ENCODE measurements at places on chromosomes 13 and 19.

GRCh38 chr13:19862481-19863313 lies 752 bp downstream of the ZMYM5 start:
- no peak for DNase-seq

DNA sequence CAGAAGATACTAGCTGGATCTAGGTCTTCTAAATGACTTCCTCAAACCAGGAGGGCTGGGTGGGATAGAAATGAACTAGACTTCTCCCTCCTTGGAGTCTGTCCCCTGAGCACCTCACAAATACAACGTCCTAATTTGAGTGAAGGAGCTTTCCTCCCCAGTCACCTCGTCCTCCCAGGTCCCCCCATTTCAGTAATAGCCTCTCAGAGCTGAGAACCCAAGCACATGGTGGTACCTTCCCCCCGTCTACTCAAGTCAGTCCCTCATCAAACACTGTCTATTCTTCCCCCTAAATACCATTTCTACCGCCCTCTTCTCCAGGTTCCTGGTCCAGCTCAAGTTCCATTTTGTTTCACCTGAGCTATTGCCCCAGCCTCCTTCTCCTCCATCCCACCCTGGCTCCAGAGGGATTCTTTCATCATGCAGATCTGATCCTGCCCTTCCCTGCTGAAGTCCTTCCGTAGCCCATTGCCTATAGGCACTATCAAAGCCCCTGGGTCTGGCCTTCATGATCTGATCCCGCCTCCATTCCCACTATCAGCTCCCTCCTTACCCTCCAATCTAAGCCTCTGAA lies 5.3 kb upstream of the PRKCG start:
- no peak for DNase-seq

DNA sequence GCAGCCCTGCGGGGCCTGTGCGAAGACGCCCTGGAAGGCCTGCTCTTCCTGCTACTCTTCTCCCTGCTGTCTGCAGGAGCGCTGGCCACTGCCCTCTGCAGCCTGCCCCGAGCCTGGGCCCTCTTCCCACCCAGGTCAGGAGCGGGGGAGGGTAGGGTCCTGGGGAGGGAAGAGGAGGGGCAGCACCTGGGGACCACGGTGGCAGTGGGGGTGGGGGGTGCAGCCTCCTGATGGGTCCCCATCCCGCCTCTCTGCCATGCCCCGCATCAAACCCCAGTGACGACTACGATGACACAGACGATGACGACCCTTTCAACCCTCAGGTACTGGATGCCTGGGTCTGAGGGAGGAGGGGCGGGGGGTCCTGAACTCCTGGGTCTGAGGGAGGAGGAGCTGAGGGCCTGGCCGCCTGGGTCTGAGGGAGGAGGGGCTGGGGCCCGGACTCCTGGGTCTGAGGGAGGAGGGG lies 13.4 kb upstream of the LENG8 start:
- no peak for DNase-seq

DNA sequence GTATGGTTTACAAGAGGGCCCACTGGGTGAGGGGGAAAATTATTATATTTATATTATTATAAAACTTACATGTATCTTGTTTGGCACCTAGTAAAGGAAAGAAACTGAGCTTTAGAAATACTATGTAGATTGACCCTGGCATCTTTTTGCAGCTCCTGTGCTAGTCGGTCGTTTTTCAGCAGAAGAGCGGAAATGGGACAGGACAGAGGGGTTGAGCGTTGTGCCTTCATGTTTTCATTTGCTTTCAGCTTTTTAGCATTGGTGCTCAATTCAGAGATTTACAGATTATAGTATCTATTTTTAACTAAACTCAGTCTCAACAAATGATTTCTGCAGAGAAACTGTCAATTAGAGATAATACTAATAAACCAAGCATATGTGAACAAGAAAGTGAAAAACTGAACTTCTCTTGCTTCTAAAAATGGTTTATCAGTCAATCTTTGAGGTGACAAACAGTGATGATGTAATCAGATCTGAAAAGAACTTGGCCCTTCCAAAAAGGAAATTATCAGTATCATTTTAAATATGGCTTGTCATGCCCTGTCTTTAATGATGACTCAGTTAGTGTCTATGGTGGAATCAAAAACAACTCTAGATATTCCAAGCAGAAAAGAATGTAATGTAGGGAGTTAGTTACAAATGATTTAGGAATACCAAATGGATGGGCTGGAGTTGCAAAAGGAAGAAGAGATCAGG lies 56.9 kb upstream of the KCTD4 start:
- DNase-seq: no peak

- DNase-seq: no peak
These were observed 1390.6 kb downstream of the UQCRFS1 start for GRCh38 chr19:27822336-27822735.

- DNase-seq: no peak
These were observed 18.5 kb downstream of the SLC27A1 start for GRCh38 chr19:17488593-17489391.

DNA sequence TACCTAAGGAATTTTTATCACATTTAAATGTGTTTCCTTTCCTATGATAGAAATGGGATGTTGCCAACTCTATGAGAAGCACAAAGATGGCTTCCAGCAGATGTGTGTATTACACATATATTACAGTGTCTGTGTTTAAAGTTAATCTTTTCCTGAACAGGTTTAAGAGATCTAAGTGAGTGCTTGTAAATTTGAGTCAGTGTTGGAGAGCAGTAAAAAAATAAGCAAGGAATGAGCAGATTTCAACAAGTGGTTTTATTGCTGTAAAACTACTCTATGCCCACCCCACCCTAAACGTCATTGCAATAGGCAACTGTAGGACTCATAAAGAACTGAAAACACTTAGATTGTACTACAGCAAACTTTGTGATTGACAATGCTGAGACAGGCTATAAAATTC lies 248.7 kb downstream of the KLF5 start:
- DNase-seq: no peak

DNA sequence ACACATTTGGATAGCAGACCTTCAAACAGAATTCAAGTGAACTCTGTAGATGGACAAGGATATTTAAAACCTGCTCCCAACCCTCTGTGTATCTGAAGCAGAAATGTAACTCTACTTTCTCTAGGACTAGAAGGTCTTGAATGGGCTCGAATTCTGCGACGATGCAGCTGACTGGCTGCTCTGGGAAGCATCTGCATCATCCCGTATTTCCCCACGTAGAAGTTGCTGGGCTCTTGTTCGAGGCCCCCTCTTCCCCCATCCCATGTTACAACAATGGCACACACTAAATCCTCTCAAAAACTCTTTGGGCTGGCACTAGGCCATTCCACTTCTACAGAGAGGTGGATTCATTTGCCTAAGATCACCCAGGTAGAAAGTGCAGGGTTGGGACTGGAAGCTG lies 15.0 kb downstream of the C19orf81 start:
- no peak for DNase-seq

DNA sequence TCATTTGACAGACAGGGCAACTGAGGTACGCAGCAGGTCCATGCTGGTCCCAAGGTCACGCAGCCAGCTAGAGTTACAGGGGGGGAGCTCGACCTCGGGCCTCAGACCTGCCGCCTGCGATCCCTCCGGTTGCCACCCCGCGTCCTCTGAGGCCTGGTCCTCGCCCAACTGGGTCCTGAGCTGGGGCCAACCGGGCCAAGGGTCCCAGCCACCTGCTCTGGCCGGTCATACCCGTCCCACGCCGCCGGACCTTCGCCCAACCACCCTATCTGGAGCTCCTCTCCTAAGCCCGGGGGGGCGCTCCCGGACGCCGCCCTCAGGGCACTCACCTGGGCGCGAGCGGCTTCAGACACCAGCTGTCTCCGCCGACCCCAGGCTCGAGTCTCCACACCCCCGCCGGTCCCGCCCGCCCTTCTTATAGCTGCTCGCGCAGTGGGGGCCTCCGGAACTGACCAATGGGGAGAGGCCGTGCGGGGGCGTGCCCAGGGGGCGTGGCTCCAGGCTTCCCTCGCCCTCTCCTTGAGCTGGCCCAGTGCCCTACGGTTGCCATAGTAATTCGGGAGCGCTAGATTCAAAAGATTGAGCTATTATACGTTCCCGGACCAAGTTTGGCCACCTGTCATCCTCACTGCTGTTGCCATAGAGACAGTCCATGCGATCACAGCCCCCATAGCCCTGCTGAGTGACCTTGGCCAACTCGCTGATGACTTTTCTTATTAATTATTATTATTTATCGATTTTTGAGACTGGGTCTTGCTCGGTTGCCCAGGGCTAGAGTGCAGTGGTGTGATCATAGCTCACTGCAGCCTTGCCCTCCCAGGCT lies at the start of gene PLIN5:
PLIN5 (minus strand) TSS at position 389 of the 823 bp plus-strand sequence. CDS start 1,150 bp downstream, outside the sequence.
- DNase-seq: no peak

DNA sequence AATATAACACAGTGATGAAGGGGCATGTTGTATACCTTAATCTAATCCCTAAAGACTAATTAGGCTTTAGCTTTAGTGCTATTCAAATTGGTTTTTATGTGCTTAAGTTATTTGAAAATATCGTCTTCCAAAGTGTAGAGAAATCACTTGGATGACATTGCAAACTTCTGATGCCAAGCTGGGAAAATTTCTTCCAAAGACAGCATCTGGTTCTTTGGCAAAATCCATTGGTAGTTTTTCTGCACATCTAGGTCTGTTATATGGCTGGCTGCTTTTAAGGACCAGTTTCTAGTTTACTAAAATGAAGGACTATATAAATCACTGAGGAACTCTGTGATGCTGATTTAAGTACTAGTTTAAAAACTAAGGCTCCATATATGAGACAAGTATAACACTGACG lies 2362.3 kb downstream of the PCDH9 start:
- no peak for DNase-seq

GRCh38 chr19:12783849-12784393 lies 7.4 kb upstream of the JUNB start:
- no peak for DNase-seq

DNA sequence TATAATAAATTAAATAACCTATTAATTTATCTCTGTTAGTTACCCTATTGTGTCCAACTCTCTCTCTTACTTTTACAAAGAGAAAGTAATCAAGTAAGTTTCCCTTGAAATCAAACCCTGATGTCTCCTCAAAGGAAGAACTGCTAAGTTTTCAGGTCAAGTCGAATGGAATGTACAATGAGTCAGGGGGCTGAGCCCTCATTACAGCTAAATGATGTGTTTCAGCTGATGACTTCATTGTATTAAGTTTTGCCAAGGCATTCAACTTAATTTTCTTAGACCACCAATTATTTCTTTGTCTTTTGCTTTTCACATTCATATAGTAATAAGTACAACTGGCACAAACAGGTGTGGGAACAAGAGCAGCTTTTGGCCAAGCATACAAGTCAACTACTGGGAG lies 54.7 kb upstream of the DCT start:
- no peak for DNase-seq

GRCh38 chr19:38194061-38194701 lies 29.8 kb downstream of the DPF1 start:
- DNase-seq: no peak

GRCh38 chr19:38665950-38666662 lies 18.7 kb downstream of the ACTN4 start:
- DNase-seq: no peak

Data from CMK (cell line).